ENCODE measurements at places on chromosomes 6 and 20.
A peak's percentile ranks its signal among the peaks of the same experiment; 100 is the strongest.

GRCh38 chr6:24376871-24377270 is 19.0 kb upstream of the DCDC2 start:
- DNase-seq = no peak

DNA sequence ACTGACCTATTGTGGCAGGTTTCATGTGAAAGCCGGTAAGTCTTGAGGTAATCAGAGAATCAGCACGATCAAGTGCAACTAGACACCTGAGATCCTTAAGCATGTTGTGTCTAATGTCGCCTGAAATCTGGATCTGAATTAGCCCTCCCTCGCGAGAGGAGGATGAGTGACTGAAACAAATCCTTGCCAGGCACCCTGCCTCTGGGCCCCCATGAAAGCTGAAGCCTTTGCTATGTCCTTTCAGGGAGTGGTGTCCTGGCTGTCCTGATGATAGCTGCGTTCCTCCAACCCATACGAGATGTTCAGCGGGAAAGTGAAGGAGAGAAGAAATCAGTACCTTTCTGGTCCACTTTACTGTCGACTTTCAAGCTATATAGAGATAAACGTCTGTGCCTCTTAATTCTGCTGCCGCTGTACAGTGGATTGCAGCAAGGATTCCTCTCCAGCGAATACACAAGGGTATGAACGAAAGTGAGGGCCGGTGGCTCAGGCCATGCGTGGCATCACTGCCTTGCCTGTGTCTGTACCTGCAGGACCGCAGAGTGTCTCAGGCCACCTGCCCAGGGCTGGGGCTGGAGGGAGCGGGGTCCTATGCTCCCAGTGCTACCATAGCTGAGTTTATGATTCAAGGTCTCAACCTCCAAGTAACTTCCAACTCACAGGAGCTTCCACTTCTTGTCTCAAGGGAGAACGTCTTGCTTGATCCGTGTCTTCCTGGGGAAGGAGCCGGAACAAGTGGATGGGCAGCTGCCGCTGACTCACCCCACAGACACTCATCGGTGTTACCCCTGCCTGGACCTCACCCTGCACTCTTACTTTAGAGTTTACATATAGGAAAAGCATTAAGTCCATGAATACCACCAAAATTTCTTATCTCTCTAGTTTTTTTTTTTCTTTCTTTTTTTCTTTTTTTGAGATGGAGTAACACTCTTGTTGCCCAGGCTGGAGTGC is 12.8 kb downstream of the UNC93A start:
- no peak for DNase-seq

- DNase-seq = no peak
These were observed 138.2 kb downstream of the BMP7 start for GRCh38 chr20:57128044-57128757.

- no peak for DNase-seq
These were observed 1249.0 kb upstream of the CITED2 start for GRCh38 chr6:140623498-140623897.

GRCh38 chr20:25277941-25278521 is 30.1 kb downstream of the PYGB start:
- no peak for DNase-seq

DNA sequence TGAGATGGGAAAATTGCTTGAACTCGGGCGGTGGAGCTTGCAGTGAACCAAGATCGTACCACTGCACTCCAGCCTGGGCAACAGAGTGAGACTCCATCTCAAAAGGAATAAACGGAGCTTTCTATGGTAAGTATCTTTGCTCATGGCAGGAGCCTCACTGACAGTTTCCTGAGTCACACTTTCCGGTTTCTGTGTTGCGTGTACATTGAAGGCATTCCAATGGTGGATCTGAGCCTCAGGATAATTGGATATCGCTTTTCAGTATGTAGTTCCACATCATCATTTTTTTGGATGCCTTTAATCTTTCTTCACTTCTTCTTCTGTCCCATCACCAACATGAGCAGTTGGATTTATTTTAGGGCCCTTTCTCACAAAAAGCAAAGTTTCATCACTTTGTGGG is 28.6 kb upstream of the GTSF1L start:
- no peak for DNase-seq

- no peak for DNase-seq
These were observed 25.1 kb upstream of the ENPP1 start for GRCh38 chr6:131782764-131783163.

DNA sequence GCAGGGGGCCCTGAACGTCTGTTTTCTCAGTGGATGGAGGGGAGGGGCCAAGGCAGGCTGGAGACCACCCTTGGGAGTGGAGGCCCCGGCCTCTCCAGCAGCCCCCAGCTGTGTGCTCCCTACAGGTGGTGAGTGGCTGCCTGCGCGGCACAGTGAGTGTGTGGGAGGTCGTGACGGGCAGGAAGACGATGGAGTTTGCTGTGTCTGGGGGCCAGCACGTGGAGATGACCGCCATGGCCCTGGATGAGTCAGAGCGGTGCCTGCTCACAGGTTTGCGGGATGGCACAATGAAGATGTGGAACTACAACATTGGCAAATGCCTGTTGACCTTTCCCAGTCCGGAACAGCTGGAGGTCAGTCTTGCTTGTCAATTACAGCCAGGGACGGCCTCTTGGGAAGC is 52.6 kb downstream of the EFCAB8 start:
- no peak for DNase-seq

- no peak for DNase-seq
These were observed 81.2 kb downstream of the UNC5CL start for GRCh38 chr6:40957616-40958492.

DNA sequence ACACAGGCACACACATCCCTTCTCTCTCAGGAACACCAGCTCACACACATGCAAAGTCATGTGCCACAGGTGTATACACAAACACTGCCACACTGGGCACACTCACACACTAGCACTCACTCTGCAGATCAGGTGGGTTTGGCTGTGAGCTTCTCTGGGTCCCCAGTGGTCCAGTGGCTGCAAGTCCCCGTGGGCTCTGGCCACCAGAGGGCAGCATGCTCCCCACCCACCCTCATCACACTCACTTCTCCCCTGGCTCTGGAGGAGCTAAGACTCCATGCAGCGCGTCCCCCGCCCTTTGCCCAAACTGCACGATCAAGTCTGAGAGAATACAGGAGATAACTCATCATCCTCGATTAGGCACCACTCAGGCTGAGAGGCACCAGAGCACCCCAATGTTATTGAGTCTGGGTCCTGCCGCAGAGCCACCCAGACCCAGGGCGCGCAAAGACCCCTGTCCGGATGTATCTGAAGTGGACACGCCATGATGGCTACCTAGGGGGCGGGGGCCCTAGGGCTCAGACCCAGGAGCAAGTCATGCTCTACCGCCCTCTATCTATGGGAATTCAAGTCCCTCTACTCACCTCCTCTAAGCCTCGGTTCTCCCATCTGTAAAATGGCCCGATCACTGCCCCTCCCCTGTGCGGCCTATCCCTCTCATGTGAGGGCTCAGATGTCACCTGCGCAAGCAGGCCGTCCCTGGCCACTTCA is 90.5 kb downstream of the GRM4 start:
- DNase-seq = peak; percentile 58

- no peak for DNase-seq
These were observed 36.3 kb downstream of the BANF2 start for GRCh38 chr20:17735959-17736621.

DNA sequence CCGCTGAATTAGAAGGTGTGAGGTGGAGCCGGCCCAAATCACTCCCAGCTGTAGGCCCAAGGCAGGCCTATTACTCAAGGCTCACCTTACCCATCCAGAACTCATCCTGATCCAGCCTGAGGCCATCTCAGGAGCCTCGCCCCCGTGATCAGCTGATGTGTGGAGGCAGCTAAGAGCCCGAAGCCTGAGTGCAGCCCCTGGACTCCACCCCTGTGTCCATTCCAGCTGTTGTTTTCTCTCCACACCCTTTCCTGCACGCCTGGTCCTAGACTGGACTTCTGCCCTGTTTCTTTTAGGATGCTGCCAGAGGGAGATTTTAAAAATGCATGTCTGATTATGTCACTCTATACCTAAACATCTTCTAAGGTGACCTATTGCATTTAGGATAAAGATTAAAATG is 124.7 kb upstream of the SUPT3H start:
- no peak for DNase-seq

DNA sequence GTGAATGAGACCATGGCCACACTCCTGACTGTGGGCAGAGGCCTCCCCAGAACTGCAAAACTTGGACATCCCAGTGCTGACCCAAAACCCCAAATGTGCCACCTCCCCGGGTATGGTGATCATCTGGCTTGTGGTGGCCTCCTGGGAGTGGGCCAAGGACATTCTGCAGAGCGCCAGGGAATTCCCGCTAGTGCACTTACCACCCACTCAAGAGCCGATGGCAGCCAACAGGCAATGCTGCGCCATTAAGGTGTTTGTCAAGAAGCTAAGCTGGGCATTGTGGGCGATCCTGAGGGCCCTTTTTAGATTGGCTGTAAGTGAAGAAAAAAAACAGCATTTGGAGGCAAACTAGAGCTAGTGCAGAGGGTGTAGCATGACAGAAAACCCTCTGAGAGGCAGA is 9.4 kb downstream of the MMP24 start:
- no peak for DNase-seq

DNA sequence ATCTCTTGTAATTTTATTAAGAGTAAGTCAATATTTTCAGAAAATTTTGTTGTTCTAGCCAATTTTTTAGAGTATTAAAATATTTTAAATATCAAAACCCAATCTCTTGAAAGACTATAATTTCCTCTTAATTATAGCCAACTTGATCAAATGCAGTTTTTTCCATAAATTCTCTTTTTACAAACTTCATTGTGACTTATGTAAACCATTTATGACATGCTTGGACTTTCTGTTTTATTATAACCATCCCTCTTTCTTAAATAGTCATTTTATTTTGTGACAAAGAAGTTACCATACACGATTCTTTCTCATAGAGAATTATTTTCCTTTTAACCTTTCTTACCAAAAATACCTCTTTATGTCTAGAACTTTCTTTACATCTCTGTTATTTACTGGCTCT is 1075.5 kb downstream of the KHDRBS2 start:
- no peak for DNase-seq

- DNase-seq = no peak
These were observed 130.4 kb upstream of the PROKR2 start for GRCh38 chr20:5447188-5447587.

- DNase-seq = no peak
These were observed 138.2 kb upstream of the ARMC2 start for GRCh38 chr6:108710030-108710429.

- no peak for DNase-seq
These were observed 194.1 kb downstream of the PREX1 start for GRCh38 chr20:48633620-48634257.

- DNase-seq = no peak
These were observed 52.7 kb downstream of the RPP21 start for GRCh38 chr6:30397697-30398096.

GRCh38 chr20:52593654-52594053 is 378.5 kb upstream of the TSHZ2 start:
- no peak for DNase-seq
